NCI-H1694 treated with DMSO at 0.1 percent for 48 hours (cell line): ENCODE measurements at places on chromosomes 11 and 22.

GRCh38 chr22:37804881-37805809 lies 2.6 kb upstream of the GCAT start:
- peak; percentile 46 for DNase-seq

- DNase-seq: no peak
Observed at GRCh38 chr11:2789331-2789730, 89.5 kb upstream of the KCNQ1OT1 start.

DNA sequence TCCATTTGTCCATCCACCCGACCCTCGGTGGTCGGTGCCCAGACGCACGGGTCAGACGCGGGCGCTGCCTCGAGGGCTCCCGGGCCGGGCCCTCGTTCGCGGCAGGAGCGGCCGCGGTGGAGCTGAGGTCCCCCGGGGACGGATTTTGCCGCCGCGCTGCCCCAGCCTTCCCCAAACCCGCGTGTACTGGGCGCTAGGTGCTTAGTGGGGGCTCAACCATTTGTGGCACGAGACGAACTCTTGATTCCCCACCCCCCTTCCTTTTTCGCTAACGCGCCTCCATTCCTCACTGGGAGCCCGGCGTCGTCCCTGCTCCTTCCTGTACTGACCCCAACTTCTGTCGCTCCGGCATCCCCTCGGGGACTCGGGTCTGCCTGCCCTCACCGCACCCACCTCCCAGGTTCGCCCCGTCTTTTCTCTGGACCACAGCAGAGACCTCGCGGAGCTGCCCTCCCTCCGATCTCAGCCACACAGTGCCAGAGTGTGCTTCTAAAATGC lies 789 bp upstream of the CBX7 start:
- DNase-seq: no peak

DNA sequence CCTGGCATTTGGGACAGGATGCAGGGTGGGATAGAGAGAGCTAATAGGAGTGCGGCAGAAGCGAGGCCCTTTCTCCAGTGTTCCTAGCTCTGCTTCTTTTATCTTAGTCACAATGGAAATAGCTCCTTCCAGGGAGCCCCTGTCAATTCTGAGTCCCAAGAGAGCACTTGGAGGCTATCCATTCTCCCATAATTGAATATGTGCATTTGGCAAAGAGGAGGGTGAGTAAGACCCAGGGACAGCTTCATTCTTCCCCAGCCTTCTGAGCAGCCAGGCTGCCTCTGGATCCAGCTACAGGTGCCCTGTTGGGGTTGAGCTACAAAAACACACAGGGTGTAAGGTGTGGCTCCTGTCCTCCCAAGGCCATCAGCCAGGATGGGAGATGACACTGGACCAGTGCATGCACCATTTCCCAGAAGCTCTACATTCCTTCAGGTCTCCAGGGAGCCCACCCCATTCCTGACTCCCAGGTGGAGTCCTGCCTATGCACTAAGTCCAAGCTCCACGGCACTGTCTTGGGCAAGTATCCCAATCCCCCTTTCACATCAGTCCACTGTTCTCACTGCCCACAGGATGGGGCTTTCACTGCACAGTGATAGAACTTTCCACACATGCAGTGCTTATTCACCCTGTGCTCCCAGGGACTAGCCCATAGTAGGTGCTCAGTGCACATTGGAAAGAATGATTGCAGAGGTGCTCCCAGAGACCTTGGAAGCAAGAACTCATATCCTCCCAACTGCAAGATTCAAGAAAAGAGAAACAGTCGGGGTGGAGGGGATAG lies 6.2 kb downstream of the MS4A10 start:
- DNase-seq: no peak

- no peak for DNase-seq
Observed at GRCh38 chr11:122874991-122875390, 7.6 kb upstream of the JHY start.

- no peak for DNase-seq
Observed at GRCh38 chr11:13215149-13215548, 62.4 kb upstream of the BMAL1 start.

- DNase-seq: no peak
Observed at GRCh38 chr11:19982774-19983495, 177.3 kb downstream of the DBX1 start.

DNA sequence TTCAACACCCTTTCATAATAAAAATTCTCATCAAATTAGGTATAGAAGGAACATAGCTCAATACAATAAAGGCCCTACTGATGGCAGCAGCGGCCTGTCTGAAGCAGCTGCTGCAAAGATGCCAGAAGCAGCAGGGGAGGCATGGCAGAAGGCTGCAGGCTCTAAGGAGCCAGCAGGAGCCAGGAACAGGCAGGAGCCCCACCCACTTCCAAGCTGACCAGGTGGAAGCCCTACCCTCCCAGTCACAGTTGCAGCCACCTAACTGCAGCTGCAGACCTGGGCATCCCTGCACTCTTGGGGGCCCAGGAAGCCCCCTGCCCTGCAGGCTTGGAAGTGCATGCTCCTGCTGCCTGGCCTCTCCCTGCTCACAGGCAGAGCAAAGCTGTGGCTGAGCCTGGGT lies 18.2 kb upstream of the OR6A2 start:
- no peak for DNase-seq

DNA sequence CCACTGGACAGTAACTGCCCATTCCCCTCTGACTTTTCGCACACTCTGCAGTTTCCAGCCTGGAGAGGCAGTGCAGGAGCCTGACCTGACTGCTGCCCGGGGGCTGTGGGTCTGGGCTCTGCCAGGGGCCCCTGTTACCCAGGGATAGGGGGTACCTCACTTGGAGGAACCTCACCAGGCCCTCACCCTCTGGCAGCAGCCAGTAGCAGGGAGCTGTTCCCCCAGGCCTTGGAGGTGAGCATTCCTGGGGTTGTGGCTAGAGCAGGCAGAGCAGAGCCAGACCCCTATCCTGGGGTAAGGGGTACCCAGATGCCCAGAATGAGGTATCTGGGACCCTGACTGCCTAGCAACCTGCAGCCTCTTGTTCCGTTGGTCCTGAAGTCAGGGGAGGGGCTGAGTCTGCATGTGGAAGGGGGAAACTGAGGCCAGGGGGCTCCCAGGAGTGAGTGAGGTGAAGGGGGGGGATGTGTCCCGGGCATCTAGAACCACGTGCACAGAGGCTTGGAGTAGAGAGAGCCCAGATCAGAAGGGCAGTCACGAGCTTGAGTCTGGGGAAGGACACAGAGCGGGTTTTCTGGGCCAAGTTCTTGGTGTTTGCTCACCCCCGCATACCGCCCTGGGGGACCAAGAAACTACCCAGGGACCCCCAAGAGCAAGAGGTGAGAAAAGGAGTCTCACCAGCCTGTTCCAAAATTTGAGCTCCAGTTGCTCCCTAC lies 43.9 kb upstream of the ACCSL start:
- DNase-seq: no peak

- peak; percentile 17 for DNase-seq
Observed at GRCh38 chr11:115503083-115503885, 931 bp downstream of the CADM1 start.

GRCh38 chr22:17091851-17092250 lies 7.1 kb downstream of the IL17RA start:
- DNase-seq: no peak

- no peak for DNase-seq
Observed at GRCh38 chr11:44192462-44193100, 97.1 kb downstream of the EXT2 start.

DNA sequence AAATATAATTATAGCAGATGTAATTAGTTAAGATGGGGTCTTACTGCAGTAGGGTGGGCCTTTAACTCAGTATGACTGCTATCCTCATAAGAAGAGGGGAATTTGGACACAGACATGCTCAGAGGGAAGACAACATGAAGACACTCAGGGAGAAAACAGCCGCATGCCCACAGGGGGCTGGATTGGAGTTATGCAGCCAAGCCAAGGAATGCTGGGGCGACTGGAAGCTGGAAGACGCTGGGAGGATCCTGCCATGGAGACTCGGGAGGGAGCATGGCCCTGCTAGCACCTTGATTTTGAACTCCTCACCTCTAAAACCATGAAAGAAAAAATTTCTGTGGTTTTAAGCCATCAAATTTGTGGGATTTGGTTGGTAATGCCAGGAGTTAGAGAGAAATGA lies 40.9 kb downstream of the PANX1 start:
- DNase-seq: no peak

DNA sequence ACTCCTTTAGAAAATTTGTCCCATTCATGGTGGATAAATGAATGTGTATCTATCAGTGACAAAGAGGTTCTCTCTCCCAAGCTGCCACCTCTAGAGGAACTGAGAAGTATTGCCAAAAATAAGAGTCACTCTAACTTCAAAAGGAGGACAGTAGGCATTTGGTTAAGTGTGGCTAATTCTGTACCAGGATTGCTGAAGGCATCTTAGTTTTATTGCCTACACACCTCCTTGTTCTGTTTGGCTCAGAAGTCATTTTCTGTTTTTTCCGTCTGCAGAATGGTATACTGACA lies 189.0 kb upstream of the MPPED2 start:
- DNase-seq: no peak

GRCh38 chr11:114061048-114061680 lies 1.7 kb downstream of the ZBTB16 start:
- no peak for DNase-seq

GRCh38 chr11:69369945-69370344 lies 76.0 kb downstream of the MYEOV start:
- DNase-seq: no peak

- DNase-seq: no peak
Observed at GRCh38 chr11:130458410-130458729, 9.9 kb downstream of the ADAMTS15 start.

- DNase-seq: no peak
Observed at GRCh38 chr11:7892059-7892699, 38.9 kb downstream of the OR10A6 start.

DNA sequence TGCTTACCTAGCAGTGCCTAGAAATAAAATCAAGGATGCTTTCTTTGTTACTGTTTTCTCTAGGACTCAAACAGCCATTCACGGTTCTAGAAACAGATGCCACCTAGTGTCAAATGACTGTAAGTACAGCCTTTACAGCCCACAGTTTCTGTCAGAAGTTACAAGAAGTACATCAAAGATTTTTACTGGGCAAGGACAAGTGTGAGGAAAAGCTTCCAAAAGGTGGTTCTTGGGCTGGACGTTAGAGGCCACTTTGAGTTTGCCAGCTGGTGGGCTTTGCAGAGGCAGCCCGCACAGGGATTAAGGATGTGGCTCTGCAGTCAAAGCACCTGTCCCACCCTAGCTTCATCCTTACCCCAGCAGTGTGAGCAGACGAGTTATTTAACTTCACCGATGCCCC lies 6.9 kb downstream of the KMT5B start:
- peak; percentile 41 for DNase-seq

DNA sequence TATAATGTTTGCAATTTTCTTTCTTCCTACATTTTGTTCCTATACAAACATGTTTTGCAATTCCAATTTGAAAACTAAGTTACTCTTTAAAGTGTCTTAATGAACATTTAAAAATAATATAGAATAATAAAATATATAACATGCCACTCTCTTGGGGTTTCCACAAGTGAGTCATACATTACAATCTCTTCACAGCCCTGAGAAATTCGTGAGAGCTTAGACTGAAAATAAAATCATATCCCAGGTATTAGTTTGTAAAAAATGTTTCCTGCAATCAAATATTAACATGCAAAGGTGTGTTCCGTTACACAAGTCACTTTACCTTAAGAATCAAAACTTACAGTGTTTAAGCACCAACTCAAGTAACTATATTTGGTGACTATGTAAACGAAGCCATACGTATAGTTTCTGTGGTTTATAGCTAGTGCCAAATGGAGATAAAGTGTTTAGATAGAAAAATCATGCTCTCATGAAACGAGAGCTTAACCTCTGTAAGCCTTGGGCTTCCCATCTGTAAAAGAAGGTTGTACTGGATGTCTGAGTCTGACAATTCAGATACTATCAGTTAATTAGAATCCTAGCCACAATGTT lies 253.6 kb upstream of the ANO3 start:
- no peak for DNase-seq

DNA sequence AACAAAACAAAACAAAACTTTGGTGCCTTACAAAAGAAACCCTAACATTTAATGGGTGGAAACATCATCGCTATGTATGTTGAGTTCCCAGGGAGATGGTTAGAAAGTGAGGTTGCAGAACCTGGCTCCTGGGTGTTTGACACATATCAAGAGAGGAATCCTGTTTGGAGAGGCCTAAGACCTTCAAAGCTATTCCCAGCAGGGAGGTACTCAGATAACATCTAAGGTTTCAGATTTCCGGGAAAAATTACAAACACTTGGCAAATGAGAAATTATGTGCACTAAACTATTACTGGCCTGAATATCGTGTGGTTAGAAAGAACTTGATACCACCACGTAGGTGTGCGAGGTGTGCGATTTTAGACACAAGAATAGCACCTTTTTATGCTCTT lies 18.5 kb downstream of the TRIM5 start:
- DNase-seq: no peak

DNA sequence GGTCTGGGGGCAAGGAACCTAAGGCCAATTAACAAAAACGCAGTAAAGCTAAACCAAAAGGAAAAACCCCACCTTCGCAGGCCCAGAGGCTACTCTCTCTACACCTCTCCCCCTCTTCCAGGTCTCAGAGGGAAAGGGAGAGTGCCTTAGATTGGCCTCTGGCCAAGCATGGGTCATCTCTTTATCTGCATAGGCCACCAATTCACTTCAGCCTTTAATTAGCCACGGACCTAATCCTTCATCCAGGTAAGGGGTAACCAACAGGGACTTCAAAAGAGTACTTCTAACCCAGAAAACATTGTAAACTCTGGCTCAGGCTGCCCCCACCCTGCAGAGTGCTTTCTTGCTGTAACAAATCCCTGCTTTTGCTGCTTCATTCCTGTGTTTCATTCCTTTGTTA lies 9.4 kb downstream of the VSTM5 start:
- DNase-seq: no peak

GRCh38 chr11:57901756-57902155 lies 121.9 kb upstream of the OR9Q1 start:
- DNase-seq: no peak
